ENCODE measurements at places on chromosomes 6 and 20.

- no peak for DNase-seq
Observed at GRCh38 chr20:13270211-13270610, 49.1 kb downstream of the ISM1 start.

GRCh38 chr20:57695940-57696339 lies 13.9 kb downstream of the PMEPA1 start:
- DNase-seq = no peak

DNA sequence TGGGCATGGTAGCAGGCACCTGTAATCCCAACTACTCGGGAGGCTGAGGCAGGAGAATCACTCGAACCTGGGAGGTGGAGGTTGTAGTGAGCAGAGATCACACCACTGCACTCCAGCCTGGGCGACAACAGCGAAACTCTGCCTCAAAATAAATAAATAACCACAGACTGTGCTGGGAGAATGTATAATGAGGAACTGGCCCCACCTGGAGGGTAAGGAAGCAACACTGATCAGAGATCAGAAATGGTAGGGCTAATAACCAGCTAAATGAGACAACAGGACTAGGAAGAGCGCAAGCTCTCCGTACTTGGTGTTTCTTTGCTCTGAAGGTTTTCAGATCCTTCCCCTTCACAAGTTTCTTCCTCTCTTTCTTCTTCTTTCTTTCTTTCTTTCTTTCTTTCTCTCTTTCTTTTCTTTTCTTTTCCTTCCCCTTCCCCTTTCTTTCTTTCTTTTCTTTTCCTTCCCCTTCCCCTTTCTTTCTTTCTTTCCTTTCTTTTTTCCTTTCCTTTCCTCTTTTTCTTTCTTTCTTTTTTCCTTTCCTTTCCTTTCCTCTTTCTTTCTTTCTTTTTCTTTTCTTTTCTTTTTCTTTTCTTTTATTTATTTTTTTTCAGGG lies 14.6 kb downstream of the CCM2L start:
- no peak for DNase-seq

DNA sequence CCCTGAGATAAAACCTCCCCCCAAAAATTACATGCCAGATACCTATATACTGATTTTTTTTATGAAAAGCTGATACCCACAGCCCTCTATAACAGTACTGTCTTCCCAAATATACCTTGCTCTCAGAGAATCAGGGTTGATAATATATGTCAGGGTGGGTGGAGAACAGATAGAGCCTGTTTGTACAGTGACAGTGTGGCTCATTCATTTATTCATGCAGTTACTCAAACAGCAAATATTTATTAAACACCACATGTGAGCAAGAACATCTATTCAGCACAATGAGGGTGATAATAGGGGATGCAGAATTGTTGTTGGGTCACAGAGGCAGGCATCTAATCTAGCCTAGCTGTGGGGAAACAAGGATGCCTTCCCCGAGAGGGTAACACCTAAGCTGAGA lies 334.2 kb downstream of the MAFB start:
- no peak for DNase-seq

DNA sequence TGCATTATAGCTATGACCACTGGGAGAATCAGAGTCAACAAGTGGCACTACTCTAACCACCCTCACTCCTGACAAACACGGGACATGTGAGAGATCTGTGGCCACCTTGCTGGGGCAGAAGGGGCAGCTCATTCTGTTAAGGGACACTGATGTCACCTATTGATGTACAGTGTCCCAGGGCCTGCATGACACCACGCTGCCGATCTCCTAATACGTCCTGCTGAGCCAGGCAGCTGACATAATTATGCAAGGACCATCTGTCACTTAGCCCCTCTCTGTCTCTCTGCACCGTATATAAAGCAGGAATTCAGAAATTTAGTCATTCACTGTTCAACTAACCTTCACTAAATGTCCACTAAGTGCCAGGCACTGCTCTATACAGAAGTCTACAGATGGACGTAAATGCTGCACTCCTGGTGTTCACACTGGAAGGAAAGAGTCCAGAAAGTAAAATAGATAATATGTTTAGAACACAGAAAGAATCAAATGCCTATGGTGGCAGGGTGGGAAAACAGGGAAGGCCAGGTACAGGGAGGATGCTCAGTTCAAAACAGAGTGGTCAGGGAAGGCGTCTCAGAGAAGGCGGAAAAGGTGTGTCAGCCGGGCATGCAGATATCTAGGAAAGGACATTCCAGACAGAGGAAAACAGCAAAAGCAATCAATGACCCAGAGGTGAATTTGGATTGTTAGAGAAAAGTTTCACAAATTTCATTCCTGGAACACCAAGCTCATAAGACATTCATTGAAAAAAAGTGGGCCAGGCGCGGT lies 173.8 kb downstream of the ZNF217 start:
- no peak for DNase-seq

DNA sequence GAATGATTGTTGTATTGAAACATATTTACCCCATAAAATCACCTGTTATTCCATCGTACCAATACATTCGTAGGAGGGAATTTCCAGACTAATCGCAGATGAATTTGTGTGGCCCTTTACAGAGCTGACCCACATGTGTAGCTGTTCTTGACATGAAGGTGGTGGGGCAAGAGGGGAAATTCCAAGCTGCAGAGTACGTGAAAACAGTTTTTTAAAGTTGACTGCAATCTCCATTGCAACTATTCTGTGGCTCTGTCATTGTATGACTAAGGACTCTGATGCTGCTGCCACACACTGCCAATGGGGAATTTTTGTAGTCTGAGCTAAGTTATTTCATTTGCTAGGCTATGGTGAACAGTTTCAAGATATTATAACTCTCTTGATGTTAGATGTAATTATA lies 46.4 kb upstream of the ADTRP start:
- no peak for DNase-seq

DNA sequence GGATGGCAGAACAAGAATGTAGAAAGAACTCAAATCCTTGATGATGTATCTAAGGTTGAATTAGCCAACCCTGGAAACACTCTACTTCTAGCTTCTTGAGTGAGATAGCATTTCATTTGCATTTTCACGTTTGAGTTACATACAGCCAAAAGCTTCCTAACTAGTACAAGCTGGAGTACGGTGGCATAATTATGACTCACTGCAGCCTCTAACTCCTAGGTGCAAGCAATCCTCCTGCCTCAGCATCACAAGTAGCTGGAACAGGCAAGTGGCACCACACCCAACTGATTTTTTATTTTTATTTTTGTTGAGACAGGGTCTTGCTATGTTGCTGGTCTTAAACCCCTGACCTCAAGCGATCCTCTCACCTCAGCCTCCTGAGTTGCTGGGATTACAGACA lies 36.5 kb upstream of the STK35 start:
- no peak for DNase-seq

DNA sequence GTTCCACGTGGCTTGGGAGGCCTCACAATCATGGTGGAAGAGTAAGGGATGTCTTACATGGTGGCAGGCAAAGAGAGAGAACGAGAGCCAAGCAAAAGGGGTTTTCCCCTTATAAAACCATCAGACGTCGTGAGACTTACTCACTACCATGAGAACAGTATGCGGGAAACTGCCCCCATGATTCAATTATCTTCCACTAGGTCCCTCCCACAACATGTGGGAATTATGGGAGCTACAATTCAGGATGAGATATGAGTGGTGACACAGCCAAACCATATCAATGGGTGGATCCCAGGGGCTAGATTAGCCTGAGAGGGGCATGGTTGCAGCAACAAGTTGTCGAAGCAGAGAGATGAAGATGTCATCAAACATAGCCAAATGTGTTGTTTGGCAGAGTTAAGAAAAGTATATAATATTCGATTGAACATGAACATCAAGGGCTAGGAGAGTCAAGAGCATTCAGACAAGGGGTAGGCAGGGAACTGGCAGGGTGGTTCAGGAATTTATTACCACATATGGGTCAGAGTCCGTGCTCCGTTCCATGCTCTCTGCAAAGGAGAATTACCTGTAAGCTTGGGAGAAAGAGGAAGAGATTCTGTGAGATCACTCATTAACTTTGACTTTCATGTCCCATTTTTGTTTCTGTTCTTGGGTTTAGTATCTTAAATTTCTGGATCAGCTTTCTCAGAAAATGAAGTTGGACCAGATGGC lies 98.8 kb downstream of the CCDC170 start:
- no peak for DNase-seq

GRCh38 chr20:57672164-57672563 lies 37.7 kb downstream of the PMEPA1 start:
- DNase-seq = no peak

DNA sequence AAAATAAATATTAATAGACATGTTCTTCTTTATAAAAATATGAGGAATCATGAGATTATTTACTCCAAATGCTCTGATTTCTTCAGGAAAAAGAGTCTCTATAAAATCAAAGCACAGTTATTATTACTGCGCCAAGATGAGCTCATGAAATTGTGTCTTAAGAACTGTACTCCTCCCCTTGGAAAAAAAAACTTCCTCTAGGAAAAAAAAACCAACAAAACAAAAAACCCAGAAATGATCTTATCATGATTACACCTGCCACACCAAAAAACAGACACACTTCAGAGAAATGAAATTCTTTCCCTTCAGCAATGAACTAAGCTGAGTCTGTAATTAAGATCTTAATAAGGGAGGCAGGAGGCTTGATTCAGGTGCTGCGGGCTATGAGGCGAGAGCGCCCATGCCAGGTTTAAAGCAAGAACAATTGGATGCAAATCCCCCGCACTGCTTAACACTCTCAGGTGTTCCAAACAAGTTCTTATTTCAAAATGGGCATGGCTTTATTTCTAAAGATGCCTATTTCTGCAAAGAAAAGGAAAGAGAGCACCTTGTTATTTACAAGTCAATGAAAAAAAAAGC lies 9.1 kb downstream of the NEDD9 start:
- no peak for DNase-seq

DNA sequence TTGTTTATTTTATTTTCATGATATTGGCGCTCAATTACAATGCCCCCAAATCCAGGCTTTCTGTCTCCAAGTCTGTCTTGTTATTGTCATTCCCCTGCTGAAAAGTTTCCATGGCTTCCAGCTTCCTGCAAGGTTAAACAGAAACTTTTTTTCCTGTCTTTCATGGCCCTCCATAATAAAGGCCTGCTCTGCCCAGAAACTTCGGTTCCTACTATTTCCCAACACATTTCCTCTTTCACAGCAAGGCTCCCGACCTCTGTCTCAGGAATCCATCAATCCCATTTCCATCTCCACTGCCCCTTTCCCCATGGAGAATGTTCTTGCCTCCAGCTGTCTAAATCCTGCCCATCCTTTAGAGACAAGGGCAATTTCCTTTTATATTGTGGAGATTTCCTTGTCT lies 365.2 kb upstream of the JARID2 start:
- no peak for DNase-seq

DNA sequence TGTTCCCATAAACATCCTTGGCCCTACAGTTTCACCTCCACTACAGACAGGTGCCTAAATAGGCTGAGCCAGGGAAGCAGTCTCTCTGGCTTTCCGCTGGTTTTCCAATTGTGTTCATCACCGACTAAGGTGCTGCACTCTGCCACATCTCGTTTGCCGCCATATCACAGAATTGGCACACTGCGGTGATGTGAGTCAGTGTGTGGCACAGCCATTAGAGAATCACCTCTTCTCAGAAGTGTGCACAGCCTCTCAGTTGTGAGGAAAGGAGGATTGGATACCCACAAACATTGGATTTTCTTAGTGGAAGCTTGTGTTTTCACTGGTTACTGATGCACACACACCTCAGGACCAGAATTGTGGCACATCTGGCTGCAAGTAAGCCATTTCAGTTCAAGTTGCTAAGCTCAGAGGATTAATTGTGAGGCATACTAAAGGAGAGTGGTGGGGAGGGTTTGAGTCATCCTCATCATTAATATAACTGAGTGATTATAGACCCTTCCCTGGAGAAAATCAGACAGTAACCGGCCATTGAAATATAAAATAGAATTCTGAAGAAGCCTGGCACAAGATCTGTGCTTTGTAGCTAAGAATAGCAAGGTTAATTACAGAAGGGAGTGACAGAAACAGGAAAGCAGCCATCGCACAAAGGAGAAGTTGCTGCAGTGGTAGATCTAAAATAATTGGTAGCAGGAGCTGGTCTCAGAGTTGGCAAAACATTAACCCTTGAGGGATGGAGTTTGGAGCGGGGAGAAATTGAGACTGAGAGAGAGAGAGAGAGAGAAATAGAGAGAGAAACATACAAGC lies 506.9 kb downstream of the LMBRD1 start:
- DNase-seq = no peak

Data from stimulated activated CD4-positive, alpha-beta T cell treated with anti-CD3 and anti-CD28 coated beads, Interleukin-2, amount 100 ng/mL, for 24 hours (primary cell).